ENCODE measurements at places on chromosomes 2 and 18.
A peak's percentile ranks its signal among the peaks of the same experiment; 100 is the strongest.

- DNase-seq, result no peak
Measured at GRCh38 chr2:68428746-68429145, 38.3 kb downstream of the FBXO48 start.

DNA sequence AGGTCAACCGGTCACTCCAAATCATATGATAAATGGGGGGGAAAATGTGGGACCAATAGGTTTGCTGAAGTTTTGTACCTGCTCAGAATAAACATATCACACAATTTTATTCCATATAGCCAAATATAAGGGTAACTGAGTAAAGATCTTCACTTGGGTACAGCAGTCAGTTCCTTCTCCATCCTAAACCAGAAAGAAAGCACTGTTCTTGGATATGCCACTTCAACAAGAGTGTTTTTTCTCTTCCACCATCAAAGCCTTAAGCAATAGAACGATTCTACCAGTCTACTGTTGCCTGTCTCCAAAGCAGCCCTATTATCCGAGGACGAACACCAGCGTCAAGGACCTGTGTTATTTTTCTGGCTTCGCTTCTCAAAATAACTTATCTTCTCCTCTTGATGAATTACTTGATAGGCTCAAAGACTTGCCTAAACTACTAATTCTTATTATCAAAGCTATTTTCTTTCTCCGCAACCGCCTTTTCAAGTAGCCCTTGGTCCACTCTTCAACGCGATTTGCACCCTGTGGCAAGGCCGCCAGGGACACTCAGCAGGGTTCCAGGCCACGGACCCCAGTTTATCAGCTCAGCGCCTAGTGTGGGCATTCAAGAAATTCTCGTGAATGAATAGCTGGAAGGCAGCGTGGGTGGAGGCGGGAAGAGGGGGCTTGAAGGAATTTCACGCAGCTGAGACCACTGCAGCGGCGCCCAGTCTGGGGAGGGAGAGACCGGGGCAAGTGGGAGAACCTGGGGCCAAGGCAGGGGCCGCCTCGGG is 646 bp downstream of the ALS2 start:
- DNase-seq, result no peak

- no peak for DNase-seq
Measured at GRCh38 chr2:155502766-155503165, 804.3 kb downstream of the KCNJ3 start.

GRCh38 chr2:172087207-172087779 is 2.0 kb downstream of the DLX1 start:
- no peak for DNase-seq

GRCh38 chr2:197946562-197946961 is 142.2 kb downstream of the PLCL1 start:
- DNase-seq, result no peak

DNA sequence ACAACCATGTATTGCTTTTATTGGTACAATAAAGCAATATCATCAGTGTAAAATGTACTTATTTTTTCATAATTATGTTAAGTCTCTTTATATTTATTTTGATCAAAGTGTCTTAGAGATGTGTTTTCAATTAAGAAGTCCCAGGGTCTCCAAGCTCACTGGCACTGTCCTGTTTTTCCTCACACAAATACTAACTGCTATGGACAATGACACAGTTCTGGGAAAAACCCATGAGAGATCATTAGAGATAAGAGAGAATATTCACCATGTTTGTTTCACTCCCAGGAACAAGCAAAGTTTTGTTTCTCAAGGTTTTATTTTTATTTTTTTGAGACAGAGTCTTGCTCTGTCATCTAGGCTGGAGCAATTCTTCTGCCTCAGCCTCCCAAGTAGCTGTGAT is 38.7 kb downstream of the E2F6 start:
- DNase-seq, result no peak

- no peak for DNase-seq
Measured at GRCh38 chr2:98869272-98869641, 66.8 kb downstream of the CRACDL start.

DNA sequence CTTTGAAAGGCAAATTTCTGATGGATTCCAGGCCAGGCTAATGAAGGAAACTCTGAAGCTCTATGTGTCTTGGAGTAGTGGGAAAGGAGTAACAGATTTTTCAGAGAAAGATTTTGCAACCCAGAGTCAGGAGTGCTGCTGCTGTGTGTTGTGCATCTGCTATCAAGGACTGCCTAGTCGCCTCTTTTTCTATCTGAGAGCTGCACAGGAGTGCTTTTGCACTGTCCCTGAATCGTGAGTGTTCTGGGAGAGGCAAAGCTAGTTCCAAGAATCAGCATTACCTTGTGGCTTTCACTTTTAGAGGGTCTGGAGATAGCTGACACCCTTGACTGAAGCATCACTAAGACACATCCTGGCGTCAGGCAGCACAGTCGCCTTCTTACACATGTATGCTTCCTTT is 336.4 kb downstream of the PARD3B start:
- no peak for DNase-seq

DNA sequence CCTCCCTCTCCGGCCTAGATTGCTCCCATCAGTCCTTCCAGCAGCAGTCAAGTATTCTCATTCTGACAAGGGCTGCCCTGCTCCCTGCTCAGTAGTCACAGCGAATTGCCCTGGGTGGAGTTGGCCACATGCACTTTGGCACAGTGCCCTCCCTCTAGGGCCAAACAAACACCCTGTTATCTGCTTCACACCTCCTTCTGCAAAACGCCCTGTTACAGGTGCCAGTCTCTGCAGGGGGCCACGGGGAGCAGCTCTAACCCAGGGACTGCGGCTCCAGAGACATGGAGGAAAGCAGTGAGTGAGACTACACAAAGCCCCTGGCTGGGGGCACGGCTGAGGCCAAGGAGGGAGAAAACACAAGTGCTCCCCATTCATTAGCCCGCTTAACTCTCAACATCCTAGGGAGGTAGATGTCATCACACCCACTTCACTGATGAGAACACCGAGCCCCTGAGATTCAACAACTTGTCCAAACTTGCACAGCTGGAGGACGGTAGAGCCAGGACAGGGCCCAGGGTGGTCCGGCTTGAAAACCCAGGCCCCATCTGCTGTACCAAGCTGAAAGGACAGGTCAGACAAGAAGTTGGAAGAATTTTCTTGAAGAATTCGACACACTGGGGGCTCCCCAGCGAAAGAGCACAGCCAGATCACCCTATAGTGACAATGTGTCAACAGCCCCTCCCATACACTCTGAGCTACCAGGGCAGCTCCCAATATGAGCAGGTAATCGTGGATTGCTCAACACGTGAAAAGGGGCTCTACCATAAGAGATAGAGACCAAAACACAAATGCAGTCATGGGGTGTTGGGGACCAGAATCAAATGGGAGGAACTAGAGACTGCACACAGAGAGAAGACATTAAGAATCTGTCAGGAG is 8.7 kb upstream of the TFCP2L1 start:
- DNase-seq, result no peak

DNA sequence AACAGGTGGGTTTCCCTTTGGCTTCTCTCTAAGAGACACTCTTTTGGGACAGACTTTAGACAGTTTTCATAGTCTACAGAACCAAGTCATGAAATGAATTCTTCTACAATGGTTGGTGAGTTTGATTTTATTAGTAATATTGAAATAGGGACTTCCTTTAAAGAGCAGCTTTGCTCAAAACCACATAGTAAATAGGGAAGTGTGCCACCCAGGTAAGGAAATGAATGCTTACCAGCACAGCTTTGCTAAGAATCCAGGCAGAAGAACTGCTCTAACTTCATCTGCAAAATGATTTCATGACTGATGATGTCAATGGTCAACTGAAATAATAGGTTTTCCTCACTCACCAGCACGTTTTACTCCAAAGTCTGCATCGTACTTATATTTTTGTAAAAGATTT is 89.2 kb downstream of the NYAP2 start:
- DNase-seq, result no peak

DNA sequence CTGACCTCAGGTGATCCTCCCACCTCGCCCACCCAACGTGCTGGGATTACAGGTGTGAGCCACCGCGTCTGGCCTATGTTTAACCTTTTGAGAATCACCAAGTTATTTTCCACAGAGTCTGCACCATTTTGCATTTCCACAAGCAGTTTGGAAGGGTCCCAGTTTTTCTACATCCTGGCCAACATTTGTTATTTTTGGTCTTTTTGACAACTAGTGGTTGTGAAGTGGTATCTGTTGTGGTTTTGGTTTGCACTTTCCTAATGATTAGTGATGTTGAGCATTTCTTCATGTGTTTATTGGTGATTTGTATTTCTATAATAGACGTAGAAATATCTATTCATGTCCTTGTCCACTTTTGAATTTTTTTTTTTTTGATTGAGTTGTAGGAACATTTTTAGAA is 67.9 kb downstream of the BIRC6 start:
- no peak for DNase-seq

- no peak for DNase-seq
Measured at GRCh38 chr2:135279209-135279608, 227.1 kb downstream of the RAB3GAP1 start.

DNA sequence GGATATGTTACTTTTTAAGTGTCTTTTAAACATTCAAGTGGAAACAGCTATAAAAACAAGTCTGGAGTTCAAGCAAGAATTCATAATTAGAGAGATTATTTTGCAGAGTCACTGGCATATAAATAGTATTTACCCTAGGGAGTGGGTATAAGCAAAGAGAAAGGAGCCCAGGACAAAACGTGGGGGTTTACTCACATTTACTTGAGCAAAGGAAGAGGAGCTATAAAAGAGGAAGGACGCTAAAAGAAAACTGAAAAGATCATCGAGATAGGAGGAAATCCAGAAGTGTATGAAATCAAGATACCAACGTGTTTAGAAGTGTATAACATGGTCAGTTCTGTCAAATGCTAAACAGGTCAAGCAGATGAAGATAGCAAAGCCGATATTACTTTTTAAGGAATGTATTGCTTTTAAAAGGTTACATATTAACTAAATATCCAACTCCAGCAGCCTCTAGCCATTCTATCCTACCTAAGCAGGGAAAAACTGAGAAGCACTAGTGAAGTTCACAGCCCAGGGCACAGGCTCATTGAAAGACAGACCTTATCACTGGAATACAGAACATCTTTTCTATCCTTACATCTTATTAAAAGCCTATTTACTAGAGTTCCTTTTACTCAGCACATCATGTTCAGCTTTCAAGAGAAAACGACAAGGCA is 8.6 kb downstream of the KANSL1L start:
- DNase-seq, result no peak

DNA sequence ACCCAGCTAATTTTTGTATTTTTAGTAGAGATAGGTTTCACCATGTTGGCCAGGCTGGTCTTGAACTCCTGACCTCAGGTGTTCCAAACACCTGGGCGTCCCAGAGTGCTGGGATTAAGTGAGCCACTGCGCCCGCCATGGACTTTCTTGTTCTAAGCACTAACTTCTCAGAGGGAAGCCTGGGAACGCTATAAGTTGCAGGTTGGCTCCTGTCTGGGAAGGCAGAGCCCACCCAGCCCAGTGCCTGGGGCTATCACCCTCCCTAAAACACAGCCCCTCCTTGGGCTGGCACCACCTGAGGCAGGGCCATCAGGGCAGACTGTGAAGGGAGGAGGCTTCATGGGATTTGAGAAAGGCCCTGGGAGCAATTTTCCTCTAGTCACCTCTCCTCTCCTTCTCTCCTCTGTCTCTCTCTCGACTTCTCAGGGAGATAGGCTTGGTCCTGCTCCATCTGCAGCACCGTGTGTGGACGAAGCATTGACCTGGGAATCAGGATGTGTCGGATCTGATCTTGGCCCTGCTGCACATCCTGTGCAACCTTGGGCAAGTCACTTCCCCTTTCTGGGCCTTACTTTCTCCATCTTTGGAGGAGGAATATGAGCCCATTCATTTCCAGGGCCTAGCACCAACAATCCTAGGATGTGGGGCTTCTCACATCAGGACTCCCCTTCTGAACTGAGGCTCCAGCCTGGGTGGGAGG is 10.9 kb downstream of the PSD4 start:
- no peak for DNase-seq

DNA sequence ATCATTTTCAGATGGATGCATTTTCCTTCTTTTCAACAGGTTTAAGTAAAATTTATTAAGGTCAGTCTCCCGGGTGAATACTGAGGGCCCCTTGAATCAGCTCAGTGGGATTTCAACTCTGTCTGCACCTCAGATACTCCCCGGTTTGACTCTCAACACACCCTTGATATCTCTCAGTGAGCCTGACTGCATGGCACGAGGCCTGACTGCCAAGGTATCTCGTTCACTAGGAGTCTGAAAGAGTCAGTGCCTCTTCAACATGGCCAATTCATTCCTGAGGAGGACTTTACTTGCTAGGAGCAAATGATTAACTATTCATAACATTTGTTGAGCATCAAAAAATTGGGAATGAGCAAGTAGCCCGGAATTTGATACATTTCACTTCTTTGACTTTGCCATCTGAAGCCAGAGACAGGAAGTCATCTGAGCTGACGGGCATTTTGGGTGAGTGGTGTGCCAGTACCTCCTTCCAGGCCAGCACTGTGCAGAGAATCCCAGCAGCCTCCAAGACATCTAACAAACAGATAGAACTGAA is 81.0 kb downstream of the VAPA start:
- DNase-seq, result peak; percentile 31

GRCh38 chr2:75560022-75560767 is 544 bp downstream of the EVA1A start:
- DNase-seq, result peak; percentile 25

DNA sequence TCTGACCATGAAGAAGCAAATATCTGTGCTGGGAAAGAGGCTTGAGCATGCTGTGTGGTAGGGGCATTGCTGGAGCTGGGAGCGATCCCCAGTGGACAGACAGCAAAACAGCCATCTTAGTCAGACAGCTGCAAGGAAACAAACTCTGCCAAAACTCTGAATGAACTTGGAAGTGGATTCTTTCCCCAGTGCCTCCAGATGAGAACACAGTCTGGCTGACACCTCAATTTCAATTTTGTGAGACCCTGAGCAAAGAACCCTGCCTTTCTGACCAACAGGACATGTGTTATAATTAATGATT is 23.2 kb upstream of the FAP start:
- no peak for DNase-seq

DNA sequence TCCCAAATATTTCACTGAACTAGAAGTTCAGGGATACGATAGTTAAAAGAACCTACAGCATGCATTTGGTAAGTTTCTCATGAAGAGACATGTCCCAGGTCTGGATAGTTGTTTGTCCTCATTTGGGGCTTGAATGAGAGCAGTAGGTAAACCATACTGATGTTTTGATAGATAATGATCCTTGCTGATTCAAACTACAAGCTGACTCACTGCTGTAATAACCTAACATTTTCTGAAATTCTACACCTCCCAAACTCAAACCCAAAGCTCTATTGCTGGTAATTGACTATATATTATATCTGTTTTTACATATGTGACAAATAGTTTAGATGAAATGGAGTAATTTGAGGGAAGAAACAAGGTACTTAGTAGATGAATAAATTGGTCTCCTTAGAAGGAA is 154.1 kb upstream of the BOD1L2 start:
- no peak for DNase-seq

DNA sequence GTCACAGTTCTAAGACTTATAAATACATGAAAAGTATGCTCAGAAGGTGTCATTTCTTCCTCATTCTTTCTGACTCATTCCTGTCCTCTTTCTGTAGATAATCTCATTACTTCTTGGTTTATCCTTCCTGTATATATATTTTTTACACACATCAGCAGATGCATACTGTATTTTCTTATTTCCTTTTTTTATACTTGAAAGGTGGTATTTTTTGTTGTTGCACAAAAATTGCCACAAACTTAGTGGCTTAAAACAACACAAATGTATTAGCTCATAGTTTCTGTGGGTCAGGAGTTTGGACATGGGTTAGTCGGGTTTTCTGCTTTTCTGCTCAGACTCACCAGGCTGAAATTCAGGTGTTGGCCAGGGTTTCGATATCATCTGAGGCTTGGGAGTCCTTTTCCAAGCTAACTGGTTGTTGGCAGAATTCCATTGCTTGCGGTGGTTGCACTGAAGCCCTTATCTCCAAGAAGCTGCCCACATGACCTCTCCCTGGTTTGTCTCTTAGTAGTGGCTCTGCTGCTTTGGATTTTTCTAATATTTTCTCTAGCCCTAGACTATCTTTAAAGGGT is 162.6 kb downstream of the FMNL2 start:
- no peak for DNase-seq

Data from AG08395 (cell line).